ENCODE measurements at places on chromosomes 6 and 20.

DNA sequence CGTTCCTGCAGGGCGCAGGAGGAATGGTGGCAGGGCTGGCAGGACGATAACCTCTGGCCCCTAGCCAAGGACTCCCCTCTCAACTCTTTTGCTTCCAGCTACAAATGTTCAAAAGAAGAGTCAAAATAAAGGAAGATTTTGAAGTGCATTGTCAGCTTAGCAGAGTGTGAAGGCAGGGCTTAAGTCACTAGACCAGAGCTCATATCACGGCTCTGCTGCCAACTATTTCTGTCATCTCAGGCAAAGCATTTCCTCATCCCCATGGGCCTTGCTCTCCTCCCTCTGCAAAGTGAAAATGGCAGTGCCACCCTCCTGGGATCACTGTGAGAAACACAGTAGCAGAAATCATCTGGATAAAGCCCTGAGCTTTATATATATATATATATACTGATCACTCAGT is 36.7 kb downstream of the CFAP61 start:
- no peak for DNase-seq

DNA sequence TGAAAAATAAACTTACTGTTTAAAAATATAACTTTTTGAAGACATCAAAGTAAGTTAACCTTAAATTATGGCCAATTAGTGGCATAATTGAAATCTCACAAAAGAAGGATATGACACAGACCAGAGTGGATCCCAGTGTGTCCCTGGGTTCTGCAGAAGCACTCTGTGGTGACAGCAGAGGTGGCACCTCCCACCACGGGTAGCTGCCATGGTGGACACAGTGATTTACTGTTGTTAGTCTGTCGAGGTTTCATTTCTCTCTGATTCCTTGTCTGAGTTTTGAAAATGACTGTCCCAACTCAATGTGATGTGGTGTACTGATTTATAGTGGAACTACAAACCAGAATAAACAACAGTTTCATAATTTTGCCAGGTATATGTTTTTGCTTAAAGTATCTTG is 76.5 kb downstream of the TULP4 start:
- no peak for DNase-seq

- no peak for DNase-seq
These were observed 657.5 kb upstream of the GJE1 start for GRCh38 chr6:141475259-141475658.

DNA sequence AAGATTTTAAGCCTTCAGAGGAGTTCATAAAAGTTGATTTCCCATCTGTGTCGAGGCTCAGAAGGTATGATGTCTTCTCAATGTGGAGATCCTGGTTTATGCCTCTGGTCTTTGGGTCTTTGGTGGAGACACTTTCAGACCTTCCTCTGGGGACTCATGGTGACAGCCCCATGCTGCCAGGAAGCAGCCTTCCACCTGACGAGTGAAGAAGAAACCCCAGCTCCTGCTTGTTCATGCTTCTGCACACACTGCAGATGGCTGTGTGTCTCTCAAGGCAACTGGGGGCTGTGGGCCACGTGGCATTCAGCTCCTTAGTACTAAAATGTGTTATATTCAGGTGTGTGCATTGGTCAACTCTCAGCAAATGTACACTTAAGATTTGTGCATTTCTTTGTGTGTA is 4.9 kb upstream of the SCP2D1 start:
- DNase-seq, result no peak

- DNase-seq, result no peak
These were observed 129.5 kb upstream of the HDAC2 start for GRCh38 chr6:114100215-114100994.
